Muscle of back (tissue), 13 donors: ENCODE measurements at places on chromosomes 4 and X. TPM values are rescaled to one million over a fixed set of nuclear protein-coding genes. Genes with fewer than 3 reads are reported as not detected.

Gene LCORL
- polyA plus RNA-seq: 15.0 TPM

Gene CDS1
- polyA plus RNA-seq: 0.30 TPM

Gene LUZP4
- not detected for polyA plus RNA-seq

Gene TMEM35A
- polyA plus RNA-seq: 2.2 TPM

Gene CT45A5
- 0.94 TPM for polyA plus RNA-seq

Gene CFI
- polyA plus RNA-seq: 7.2 TPM

Gene PSMD10
- 56.3 TPM for polyA plus RNA-seq

Gene GPRIN3
- polyA plus RNA-seq: 4.1 TPM

Gene SERPINA7
- not detected for polyA plus RNA-seq

GRCh38 chrX:109535578-109535977, 1.1 kb upstream of the NXT2 start:
- DNase-seq: no peak

DNA sequence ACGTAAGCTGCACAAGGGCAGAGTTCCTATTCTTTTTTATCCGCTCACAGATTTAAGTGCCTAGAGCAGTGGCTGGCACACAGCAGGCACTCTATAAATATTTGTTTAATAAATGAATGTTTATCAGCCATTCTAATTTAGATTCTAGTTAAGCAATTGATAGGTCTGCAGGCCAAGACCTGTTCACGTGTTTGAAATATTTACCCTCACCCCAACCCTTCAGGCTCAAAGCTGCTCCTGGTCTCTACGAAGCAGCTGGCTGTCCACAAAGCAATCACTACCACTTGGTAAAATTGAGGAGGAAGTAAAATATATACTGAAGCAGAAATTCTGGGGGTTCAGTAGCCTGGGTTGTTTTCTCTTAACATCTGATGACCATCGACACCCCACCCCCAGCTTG, 158.1 kb downstream of the MGST2 start:
- no peak for DNase-seq

GRCh38 chr4:126800575-126801141, 832.1 kb upstream of the INTU start:
- DNase-seq: peak; percentile 67

GRCh38 chr4:15945516-15945915, 7.0 kb upstream of the FGFBP1 start:
- no peak for DNase-seq

- no peak for DNase-seq
Observed at GRCh38 chr4:31236639-31237173, 516.5 kb downstream of the PCDH7 start.

DNA sequence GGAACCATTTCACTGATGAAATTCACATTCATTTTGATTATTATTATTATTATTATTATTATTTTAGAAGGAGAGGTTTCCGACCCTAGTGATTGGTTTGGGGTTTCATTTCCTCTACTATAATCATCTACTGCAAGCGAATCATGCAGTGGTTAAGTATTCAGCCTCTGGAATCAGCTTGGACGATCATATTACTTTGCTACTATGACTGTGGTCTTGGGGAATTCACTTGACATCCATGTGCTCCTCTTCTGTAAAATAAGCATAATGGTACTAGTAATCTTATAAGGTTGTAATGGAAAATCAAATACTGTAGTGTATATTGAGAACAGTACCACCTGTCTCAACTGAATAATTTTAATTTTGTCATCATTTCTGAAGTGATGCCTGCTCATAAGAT, 132.1 kb upstream of the SLC4A4 start:
- DNase-seq: no peak

- DNase-seq: no peak
Observed at GRCh38 chrX:130769835-130770234, 133.2 kb downstream of the ENOX2 start.

DNA sequence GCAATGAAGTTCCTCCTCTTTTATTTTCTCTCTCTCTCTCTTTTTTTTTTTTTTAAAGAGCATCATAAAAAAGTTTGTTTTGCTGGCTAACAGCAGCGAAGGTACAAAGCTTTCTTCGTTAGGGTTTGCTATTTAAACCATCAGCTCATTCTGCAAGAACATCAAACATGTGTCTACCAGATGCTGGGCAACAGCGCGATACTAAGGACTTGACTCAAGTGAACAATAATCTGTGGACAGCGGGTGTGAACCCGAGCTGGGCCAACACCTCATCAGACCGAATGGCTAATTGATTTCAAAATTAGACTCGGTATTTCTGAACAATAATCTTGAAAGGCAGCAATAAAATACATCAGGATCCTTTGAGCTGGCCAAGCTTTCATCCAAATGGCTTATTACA, 246.4 kb downstream of the FBXO8 start:
- DNase-seq: no peak

DNA sequence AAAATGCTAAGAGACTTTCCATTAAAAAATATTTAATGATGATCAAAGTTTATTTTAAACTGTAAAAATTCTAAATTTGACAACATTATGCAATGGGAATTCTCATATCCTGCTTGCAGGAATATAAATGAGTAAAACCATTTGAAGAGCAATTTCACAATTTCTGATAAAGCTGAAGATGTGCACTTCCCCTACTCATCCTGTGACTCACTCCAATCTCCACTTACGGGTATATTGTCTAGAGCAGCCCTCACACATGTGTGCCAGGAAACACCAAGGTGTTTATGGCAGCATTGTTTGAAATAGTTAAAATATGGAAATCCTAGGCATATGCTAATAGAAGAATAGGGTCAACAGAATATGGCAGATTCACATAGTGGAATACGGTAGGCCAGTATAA, 158.4 kb downstream of the PDHA2 start:
- DNase-seq: no peak

- no peak for DNase-seq
Observed at GRCh38 chr4:147749811-147750321, 18.0 kb downstream of the ARHGAP10 start.

DNA sequence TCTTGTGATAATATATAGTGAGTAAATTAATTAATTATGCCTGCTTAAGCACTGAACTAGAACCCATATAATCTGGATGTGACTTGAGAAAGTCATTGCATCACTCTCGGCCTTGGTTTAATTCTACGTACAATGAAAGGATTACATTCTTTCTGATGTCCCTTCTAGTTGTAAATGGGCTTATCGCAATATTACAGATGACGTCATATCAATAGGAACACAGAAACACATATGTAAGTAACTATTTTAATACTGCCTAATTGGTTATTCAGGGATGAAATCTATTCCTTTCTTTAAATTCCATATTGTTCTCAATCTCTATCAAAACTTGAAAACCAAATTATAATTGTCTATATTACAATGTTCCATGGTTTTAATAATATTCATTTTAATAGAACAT, 504.6 kb downstream of the PRR32 start:
- no peak for DNase-seq

DNA sequence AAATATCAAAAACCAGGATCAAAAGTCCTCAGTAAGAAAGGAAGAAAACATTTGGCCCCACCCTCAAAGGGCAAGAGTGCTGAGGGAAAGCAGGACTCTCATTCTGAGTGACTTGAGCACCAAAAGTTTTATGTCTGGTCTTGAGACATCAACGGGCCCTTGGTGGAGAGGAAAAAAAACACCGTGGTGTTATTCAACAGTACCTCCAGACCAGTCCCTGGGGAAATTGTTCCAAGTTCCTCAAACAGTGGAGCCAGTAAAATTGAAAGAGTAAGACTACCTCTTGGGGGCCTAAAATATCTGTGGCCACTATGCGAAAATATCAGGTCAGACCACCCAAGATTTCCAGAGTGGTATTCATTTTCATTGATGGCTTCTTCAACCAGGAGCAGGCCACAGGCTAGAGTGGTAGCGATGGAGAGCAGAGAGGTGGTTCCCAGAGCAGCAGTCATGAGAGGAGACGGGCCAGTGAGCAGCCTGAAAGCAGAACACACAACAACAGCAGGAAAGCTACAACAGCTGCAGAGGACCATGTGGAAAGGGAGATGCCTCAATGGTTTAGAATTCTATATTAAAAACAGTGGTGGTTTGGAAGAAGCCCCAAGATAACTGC, 63.7 kb upstream of the RPL34 start:
- no peak for DNase-seq

DNA sequence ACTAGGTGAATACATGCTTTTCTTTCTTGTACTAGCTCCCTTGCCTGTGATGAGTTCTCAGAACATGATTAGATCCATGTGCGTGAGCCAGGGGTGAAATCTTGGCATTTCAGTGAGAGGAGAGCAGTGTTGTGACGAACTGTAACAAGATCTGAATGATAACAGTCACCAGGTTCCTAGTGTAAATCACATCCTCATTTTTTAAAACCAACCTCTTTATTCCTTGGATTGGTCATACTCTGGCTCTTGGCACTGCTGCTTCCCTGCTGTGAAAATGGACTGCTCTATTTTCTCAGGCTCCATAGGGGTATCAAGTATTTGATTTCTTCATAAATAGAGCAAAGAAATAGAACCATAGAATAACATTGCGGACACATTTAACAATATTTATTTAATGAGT, 206.3 kb downstream of the SLC4A4 start:
- no peak for DNase-seq

DNA sequence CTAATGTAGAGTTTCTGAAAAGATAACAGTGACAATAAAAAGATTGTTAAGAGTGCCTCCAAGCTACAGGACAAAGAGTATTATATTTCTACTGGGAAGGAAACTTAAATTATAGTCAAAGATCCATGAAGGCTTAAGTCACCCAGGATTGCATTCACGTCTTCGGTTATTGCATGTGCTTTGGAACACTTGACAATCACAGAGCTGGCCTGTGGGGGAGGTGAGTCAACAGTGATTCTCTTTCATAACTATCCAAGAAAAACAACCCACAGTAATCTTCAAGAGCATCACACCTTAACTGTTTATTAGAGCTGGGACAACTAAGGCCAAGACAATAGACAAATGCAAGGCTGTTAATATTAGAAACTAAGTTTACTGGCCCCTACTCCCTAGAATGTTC, 40.3 kb downstream of the PDGFC start:
- DNase-seq: no peak

GRCh38 chr4:100087743-100088142, 102.5 kb downstream of the DDIT4L start:
- peak; percentile 32 for DNase-seq

DNA sequence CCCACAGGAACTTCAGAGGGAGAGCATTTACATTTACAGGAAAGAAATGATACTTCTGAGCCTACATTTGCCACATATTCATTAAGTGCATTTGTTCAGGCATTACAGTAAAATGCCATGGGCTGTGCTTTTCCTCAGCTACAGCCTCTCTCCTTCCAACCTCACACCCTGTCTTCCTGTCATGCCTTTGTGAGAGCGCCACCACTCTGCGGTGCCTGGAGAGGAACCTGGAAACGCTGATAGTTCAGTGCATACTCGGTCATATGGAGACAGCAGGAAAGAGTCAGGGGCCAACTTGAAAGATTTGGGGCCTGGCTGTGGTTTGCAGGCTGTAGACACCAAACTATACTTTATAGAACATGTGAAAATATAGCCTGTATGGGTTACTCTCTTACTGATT, 40.5 kb downstream of the NFKB1 start:
- DNase-seq: no peak

- no peak for DNase-seq
Observed at GRCh38 chr4:139826426-139826825, 160.8 kb downstream of the MGST2 start.

DNA sequence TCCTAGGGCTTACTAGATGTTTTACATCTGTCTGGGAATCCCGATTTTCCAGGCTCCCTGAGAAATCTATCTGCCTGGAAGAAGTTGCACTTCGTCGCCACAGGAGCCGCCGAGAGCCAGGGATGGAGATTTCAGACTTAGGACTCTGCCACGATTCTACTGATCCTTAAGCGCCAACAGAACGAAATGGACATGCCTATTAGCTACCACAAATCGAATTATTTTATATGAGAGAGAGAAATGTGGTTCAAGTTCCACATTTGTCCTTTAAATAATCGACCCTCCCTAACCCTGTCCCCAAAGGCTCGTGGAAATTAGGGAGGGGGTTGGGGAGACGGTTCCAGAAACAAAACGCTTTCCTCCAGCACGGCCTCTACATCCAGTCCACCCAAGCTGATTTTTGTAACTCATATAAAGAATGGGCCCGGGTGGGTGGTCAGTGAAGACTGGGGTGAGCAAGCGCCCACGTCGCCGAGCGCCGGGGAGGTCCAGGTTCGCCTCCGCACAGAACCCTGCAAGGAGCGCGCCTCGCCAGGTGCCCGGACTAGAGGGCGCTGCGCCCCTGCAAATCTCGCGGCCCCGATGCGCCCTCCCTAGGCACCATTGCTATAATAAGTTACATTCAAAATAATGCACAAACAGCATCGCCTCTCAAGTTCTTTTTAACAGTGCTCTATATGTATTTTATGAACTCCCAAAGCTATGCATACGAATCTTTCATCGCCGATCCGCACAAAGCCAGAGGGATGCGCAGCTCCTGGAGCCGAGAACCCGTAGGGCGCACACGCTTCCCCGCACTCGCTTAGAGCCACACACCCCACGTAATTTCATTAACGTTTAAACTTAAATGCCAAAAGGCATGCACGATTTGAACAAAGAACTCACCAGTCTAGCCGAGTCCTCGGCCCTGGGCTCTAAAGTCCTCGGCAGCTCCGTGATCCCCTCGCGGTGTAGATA, 2.1 kb upstream of the FAT1 start:
- peak; percentile 93 for DNase-seq

DNA sequence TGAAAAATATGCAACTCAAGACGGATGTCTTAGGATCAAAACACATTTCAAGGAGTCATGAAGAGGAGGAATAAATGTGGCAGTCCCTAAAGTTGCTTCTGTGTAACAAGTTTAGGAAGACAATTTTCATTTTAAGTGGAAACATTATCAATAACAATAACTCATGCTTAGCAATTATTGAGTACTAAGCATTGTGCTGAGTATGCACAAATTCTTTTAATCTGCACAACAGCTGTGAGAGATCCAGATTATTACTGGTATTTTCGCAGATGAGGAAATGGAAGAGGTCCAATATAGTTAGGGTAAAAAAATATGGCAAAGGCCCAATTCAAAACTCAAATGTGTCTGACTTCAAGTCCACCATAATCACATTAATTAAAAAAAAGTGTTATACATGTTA, 2.9 kb upstream of the TEX13B start:
- no peak for DNase-seq

DNA sequence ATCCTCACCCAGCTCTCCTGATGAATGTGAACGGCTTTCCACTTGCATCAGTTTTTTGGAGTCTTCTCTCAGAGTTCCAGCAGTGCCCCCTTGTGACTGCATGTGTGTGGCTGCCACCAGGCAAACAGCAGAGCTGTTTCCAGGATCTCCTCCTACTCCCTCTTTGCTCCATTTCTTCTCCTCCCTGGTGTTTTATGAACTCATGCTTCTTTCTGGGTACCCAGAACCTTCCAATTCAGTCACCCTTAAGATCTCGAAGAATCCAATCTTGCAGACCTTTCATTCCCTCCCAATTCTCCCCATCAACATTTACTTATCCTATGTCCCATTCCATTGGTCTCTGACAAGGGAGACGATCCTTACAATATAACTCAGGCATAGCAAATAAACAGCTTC, 6.8 kb upstream of the TCEANC start:
- DNase-seq: peak; percentile 80

DNA sequence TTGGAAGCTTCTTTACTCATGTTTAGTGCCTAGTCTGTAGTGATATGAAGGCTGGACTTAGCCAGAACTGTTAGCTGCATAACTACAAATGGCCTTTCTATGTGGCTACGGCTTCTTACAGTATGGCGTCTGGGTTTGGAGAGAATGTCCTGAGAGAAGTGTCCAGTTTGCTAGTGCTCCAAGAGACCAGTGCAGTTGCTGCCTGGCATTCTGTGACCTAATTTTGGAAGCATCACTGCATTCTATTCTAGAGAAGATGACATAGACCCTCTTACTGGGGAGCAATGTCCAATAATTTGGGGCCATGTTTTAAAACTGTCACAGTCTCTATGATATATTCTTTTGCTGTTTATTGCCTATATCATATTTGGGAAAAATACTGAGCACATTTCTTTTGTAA, 74.2 kb downstream of the STAG2 start:
- no peak for DNase-seq
